ENCODE measurements at places on chromosomes 13 and 19. TPM values are rescaled to one million over a fixed set of nuclear protein-coding genes. Genes with fewer than 3 reads are reported as not detected.

HNRNPA1L2 gene
- total RNA-seq = 5.2 TPM

LENG9 gene
- 8.0 TPM for total RNA-seq

PSG11 gene
- total RNA-seq = not detected

ATP8B3 gene
- total RNA-seq = 0.88 TPM

TEX26 gene
- total RNA-seq = 0.36 TPM

PSMC4 gene
- total RNA-seq = 141 TPM

IGFL4 gene
- not detected for total RNA-seq

DNA sequence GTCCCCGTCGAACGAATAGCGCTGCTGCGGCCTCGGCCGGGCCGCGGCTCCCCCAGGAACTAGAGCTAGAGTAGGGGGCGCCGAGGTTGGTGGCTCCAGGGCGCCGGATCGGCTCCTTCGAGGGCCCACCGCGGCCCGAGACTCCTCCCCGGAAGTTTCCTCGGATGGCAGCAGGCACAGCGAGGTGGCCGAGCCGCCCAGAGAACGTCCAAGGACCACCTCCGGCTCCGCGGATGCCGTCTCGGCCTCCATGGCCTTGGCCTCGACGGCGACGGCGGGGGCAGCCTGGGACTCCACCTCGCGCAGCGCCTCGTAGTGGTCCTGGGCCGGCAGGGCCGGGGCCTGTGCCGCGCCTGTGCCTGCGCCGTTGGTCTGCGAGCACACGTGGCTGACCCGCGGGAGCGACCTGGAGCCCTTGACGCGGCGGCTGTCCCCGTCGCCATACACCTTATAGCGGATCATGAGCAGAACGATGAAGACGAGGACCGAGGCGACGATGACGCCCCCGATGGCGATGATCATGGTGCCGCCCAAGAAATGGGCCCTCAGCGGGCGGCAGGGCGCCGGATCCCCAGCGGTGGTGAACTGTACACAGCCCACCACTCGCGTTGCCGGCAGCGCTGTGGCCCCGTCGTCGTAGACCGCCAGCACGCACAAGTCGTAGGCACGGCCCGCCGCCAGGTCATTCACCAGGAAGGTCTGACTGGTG, 11.8 kb downstream of the IFNL1 start:
- no peak for DNase-seq

GRCh38 chr19:40588110-40588854, 11.6 kb downstream of the SHKBP1 start:
- no peak for DNase-seq

GRCh38 chr13:106176117-106176516, 359.3 kb downstream of the EFNB2 start:
- DNase-seq = no peak

DNA sequence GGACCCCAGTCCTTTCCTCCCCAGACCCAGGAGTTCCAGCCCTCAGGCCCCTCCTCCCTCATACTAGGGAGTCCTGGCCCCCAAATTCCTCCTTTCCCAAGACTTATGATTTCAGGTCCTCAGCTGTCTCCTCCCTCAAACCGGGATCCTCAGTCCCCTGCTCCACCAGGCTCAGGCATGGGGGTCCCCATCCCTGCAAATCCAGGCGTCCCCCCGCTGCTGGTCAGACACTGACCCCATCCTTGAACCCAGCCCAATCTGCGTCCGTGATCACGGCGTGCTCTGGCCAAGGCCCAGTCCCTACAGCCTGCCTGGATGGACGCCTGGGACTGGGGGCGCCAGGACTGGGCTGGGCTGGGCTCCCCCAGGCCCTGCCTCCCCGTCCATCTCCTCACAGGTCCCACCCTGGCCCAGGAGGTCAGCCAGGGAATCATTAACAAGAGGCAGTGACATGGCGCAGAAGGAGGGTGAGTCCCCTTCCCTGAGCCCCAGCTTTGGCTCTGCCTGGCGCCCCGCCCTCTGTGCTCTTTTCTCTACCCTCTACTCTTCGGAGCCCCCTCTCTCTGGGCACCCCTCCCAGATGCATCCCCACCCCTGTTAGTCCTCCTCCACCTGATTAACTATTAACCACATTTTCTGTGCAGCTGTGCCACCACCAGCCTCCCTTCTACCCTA, 672 bp downstream of the HPN start:
- no peak for DNase-seq

DNA sequence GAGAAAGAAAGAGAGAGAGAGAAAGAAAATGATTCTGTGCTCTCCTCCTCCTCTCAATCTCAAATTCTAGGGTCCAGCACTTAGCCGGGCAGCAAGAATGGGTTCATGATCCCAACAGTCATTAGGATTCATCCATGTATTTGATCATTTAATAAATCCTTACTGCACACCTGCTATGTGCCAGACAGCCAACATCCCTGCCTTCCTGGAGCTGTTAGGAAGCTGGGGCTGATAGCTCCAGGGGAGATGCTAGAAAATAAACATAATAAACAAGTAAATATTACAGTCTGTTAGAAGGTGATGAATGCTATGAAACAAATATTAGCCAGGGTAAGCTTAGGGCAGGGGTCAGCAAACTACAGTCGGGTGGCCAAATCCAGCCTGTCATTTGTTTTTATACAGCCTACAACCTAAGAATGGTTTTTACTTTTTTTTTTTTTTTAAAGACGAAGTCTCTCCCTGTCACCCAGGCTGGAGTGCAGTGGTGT, 9.9 kb upstream of the ACP7 start:
- no peak for DNase-seq

DNA sequence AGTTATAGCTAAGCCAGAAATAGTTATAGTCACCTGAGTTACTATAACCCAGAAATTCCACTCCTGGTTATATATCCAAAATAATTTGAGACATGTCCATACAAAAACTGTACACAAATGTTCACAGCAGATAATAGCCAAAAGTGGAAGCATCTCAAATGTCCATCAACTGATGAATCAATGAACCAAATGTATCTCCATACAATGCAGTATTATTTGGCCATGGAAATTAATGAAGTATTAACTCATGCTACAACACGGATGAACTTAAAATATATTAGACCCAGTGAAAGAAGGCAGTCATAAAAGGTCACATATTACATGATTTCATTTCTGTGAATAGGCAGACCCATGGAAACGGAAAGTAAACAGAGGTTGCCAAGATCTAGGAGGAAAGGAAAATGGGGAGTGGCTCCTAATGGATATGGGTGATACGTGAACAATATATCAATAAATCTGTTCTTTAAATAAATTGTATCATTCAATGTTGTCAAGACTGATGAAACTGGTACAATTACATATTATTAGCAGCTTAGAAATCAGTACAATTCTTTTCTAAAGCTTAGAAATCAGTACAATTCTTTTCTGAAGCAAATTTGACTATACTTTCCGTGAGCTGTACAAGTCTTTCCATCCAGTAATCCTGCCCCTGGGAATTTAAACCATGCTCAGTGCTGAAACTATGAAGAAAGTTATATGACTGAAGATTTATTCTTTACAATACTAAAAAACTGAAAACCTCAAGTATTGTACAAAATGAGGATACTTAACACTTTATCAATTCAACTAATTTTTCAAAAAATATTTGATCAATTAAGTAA, 47.0 kb upstream of the DIAPH3 start:
- DNase-seq = no peak

- DNase-seq = no peak
Observed at GRCh38 chr19:15464394-15465385, at the start of gene RASAL3. TSS of gene RASAL3 (minus strand) at chr19:15464544. CDS start at chr19:15464358, 186 bp downstream.

GRCh38 chr13:33353646-33354045, 68.1 kb upstream of the STARD13 start:
- DNase-seq = no peak

- DNase-seq = no peak
Observed at GRCh38 chr19:403221-404027, 5.5 kb downstream of the C2CD4C start.

- no peak for DNase-seq
Observed at GRCh38 chr13:87356314-87356713, 314.9 kb upstream of the SLITRK5 start.

DNA sequence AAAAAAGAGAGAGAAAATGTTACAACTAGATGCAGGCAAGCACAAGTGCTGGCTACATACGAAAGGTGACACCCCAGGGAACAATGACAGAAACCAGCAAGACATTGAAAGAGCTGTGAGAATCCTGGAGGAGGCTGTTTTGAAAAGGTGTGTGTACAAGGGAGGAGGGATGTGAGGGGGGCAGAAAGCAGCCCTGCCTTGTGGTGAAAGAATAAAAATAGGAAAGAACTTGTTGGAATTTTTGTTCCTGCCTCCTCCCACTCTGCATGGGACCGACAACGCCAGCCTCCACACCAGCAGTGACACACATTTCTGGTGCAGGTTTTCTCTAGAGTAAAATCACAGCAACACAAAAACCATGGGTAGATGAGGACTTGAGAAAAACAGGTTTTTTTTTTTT, 1258.6 kb downstream of the PCDH9 start:
- no peak for DNase-seq

GRCh38 chr13:81988567-81988966, 1647.6 kb upstream of the SPRY2 start:
- DNase-seq = no peak

DNA sequence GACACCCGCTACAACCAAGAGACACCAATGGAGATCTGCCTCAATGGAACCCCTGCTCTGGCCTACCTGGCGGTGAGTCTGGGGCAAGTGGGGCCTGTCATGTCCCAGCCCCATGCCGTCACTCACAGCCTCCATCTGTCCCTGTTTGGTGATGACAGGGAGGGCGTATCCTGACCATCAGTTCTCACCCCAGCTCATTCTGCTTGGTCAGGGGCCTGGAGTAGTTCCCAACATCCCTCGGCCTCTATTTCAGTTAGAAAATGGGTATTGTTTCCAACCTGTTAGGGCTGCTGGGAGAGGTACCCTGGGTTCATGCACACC, 18.2 kb downstream of the HIPK4 start:
- DNase-seq = no peak

GRCh38 chr13:109657395-109657794, 129.0 kb downstream of the IRS2 start:
- no peak for DNase-seq

GRCh38 chr13:47503475-47503874, 497.6 kb downstream of the SUCLA2 start:
- no peak for DNase-seq

DNA sequence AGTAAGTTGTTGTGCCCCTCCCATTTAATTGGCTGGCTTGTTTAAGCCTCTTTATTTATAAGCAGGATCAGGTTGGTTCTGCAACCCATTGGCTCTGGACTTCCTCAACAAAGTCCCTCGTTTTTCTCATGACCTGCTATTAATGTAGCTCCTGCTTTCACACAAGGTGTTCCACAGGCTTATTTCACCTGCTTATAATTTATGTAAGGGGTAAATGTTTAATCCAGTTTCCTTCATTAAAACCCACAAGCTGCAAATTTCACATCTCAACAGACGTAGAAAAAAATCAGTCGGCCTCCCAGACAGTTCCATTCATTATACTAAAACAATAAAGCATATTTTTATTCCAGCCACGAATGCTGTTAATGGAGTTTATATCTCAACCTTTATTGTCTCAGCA, 86.1 kb downstream of the TBC1D4 start:
- no peak for DNase-seq

DNA sequence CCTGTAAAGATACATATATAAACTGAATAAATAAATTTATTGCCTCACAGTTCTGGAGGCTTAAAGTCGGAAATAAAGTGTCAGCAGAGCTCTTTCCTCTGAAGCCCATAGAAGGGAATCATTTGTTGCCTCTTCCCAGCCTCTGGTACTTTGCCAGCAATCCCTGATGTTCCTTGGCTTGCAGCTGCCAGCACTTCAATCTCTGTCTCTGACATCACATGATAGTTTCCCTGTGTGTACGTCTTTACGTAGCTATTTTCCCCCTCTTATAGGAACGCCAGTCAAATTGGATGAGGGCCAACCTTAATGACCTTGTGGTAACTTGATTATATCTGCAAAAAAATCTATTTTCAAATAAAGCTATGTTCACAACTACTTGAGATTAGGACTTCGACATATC, 250.9 kb downstream of the LIG4 start:
- no peak for DNase-seq

DNA sequence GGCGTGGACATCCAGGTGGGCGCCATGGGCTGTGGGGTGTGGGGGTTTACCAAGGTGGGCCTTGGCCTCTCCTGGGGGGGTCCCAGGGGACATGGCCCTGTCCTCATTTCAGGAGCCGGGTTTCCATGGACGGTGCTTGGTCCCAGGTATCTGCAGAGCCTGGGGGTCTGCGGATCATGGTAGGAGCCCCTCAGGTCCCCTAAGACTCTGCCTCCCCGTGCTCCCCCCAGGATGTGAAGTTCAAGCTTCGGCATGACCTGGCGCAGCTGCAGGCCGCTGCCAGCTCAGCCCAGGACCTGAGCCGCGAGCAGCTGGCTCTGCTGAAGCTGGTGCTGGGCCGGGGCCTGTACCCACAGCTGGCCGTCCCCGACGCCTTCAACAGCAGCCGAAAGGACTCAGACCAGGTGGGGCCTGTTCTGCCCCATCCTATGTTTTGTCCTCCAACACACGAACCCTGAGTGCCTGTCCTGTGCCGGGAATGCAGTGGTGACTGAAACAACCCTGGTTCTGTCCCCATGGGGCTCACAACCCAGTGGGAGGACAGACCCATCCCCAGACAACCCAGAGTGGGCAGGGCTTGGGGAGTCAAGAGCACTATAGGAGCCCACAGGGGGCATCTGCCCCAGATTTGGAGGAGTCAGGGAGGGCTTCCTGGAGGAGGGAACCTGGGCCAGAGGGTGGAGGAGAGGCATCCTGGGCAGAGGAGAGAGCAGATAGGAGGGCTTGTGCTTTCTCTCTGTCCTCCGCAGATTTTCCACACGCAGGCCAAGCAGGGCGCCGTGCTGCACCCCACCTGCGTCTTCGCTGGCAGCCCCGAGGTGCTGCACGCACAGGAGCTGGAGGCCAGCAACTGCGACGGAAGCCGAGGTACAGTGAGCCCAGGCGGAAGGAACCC, 26.8 kb downstream of the DHX34 start:
- DNase-seq = no peak

DNA sequence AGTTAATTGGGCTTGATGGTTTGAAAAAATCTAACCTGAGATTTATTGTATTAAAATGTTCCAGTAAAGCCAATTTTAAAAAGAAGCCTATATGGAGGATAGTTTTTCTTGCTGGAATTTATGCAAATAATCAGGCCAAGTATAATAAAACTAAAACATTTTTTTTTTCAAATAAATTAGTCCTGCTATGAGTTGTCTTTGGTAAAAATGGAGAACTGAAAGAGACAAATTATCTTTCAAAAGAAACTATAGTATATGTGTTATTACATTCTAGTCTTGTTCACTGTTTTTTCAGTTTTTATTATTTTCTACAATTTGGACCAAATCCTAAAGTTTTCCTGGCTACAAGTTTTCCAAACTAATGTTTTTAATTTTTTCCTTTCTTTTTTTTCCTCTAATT, 468.9 kb downstream of the UQCRFS1 start:
- DNase-seq = no peak

DNA sequence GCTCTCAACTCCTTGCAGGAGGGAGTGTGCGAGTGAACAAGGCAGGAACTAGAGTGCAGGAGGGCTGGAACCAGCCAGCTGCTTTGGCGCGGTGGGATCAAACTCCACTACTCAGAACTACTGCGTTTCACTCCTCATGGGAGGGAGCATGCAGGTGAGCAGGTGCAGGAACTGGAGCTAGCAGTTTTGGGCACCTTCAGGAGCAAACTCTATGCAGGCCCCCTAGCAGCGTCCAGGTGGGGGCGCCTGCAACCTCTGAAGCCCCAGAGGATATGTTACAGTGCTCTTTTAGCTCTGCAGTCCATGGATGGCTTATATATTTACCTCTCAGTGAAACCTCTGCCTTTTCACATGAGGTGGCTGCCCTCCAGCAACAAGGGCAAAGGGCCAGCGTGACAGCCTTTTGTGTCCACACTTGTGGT, 1303.4 kb downstream of the PCDH9 start:
- no peak for DNase-seq

All from omental fat pad (tissue), 4 donors.